Activated CD8-positive, alpha-beta memory T cell treated with anti-CD3 and anti-CD28 coated beads for 4 hours (primary cell): ENCODE measurements at places on chromosomes 6 and 20.

DNA sequence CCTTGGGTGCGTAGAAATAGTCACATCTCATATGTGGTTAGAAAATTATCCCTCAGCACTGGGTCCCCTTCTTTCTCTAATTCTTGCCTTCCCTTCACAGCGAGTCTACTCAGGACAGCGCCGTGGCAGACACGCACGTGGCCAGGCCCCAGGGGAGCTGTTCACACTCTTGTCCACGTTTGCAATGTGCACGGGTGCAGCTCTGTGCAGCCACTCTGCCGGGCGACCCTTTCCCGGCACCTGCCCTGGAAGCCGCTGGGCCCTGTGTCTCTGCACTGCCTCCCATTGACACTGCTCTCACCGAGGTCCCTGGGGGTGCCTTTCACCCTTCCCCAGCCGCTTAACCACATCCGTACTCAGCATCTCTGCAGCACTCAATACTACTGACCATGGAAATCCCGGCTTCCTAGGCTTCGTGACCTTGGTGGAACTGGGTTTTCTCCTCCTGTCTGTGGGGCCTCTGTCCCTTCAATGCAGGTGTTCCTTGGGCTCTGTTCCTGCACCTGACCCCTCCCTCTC, 104.9 kb downstream of the DACT2 start:
- DNase-seq = no peak

GRCh38 chr6:65569505-65569904, 137.5 kb downstream of the EYS start:
- DNase-seq = no peak

DNA sequence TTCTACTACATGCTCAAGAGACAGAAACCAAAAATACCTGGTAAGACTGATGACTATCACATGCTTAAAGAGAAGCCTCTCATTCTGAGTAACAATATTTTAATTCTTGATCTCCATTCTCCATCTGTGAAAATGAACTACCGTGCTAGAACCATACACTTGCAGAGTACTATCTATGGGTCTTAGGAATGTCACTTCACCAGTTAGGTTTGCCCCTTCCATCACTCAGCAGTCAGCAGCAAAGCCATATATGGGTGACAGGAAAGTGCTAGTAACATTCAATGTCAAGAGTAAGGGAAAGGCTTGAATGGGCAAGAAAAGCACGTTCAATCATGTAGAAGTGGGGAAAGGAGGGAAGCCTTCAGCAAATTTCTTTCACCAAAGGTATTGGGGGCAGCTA, 2.3 kb downstream of the DNAAF9 start:
- no peak for DNase-seq

DNA sequence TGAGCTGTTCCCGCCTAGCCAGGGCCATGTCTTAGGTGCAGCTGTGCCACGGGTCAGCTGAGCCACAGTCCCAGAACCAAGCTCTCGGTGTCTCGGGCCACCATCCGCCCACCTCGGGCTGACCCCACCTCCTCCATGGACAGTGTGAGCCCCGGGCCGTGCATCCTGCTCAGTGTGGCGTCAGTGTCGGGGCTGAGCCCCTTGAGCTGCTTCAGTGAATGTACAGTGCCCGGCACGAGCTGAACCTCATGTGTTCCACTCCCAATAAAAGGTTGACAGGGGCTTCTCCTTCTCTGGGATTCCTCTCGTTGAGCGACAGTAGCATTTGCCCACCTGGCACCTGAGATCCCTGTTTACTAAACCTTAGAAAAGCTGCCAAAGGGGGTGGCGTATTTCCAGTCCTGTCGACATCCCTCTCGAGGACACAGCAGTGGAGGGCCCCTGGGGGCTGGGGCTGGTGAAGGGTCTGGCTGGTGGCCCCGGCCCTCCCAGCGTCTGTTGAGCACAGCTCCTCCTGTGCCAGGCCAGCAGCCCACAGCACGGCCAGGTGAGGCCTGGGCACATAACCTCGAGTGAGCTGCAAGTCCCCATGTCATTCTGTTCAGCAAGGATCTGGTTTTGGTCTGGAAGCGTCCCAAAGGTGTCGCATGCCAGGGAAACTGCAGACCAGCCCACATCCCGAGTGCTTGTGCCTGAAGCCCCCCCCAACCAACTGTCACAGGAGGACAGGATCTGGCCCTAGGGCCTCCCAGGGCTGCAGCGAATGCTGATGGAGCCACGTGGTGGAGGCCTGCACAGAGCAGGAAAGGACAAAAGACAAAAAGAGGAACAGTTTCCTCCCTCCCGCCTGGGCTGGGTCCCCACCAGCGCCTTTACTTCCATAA, 21.2 kb upstream of the PYGB start:
- no peak for DNase-seq

- no peak for DNase-seq
Observed at GRCh38 chr6:16199804-16200203, 38.6 kb upstream of the GMPR start.

- DNase-seq = no peak
Observed at GRCh38 chr6:130409418-130410100, 43.7 kb downstream of the TMEM200A start.

DNA sequence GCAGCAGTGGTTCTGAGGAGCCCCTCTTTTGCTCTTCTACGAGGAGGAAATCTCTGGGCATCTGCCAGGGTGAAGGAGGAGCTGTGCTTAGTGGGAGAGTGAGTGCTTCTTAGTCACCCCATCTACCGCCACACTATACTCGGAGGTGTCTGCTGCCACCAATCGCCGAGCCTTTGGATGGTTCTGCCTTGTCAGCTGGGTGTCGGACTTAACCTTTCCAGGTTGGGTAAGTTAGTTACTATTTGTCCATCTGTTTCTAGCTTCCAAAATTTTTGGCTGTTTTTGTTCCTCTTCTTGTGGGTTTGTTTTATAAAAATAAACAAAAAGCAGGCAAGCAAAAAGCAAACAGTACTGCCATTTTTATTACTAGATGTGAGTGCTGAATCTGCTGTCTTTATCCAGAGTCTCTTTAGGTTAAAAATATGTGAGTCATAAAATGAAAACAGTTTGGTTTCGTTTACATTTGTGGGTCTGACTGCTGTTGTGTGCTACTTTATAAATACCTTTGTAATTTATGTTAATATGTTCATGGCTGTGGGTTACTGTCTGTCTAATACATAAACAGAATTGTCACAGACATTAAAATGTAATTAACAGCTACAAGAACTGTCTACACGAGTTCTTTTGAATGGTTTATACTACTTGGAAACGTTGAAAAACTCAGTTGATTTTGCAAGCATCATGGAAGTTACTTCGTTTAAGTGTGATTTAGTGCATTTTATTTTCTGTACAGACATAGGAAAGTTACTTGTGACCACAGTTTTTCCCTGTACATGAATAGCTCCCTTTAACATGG, 89.2 kb downstream of the ARID1B start:
- no peak for DNase-seq

DNA sequence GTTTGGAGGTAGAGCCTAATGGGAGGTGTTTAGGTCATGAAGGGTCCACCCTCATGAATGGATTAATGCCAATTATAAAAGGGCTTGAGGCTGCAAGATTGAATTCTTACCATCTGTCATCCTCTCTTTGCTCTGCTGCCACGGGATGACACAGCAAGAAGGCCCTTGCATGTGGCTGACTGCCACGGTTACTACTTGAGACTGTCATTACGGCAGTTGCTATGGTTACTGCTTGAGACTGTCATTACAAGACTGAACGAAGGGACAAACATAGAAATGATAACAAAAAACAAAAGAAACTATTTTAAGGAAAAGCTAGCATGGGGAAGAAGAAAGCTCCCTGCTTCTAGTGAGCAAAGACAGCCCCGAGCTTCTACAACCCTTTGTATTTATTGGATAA, 715.0 kb downstream of the TFAP2A start:
- DNase-seq = no peak

DNA sequence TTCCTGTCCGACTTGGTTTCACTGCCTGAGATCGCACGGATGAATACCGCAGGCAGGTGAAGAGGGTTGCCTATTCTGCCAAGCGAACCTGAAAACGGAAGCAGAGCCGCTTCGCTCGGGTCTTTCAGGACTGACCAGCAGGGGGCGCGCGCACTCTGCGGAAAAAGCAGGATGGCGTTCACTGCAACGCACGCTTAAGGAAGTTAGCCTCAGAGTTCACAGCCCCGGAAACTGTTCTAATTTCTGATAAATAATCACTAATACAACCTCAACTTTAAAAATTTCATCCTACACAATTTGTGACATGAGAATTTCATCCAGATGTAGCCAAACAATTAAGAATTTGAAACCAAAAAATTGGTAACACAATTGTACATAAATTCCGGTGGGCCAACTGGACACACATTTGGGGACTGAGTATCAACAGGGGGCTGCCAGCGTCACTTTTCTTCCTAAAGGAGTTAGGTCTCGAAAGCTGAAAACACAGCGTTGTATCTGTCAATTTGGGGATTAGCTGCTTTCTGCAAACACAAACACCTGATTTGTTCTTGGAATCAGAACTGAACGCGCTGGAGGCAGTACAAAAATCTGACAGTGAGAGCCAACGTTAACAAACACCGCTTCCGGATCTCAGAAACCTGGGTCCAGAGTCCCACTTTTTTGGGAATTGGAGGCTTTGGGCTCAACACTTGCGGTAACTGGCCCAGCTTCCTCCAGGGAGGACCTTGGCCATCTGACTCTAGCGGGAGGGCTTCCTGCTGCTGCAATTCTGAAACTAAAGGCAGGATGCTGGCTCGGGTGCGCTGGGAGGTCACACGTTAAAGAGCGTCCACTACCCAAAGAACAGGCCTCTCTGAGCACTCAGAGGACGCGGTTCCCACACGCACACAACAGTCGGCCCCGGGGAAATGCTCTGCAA, 8.8 kb downstream of the PXDC1 start:
- DNase-seq = peak; percentile 68

DNA sequence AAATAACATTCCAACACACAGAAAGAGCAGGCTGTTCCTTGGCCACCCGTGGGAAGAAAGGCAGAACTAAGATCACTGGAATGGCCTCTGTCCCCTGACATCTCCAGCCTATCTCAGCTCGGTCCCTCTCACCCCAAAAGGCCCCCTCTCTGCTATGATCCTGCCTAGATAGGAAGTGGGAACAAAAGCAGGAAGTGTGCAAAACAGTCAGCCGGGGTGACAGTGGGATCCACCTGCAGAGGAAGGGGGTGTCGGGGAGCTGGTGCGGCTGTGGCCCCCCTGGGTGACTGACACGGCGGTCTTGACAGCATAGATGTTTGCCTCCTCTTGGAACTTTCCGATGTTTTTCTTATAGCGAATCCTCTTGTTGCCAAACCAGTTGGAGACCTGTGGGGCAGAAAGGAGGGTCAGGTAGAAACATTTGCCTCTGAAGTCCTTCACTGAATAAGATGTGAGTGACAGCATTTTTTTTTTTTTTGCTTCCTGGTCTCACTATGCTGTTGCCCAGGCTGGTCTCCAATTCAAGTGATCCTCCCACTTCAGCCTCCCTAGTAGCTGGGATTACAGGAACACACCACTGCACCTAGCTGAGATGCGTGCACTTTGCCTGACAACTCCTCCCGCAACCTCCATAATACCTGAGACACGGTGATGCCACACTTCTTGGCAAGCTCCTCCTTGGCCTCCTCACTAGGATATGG, 2.8 kb downstream of the PBX2 start:
- no peak for DNase-seq

DNA sequence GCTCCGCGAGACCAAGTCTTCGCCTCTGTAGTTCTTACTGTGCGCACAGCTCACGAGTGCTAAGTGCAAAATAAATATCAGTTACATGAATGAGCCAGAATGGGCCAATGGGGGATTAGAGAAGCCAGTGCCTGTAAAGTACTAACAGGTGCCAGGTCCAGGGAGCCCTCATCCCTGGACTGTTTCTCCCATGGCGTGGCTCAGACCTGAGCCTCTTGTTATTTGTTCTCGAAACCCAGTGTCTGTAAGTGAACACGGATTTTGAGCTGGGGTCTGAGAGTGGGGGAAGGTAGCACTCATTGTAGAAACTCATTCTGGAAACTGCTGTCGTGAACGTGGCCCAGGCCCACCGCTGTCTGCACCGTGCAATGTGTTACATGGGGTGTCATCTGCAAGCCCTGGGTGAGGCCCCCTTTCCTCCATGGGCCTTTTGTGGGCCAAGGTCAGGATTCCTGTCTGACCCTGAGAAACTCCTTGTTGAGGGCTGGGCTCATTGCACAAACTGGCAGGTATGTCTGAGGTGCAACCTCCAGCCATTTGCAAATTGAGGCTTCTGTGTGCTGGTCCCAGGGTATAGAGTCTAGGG, 154.7 kb downstream of the SYCP2 start:
- DNase-seq = no peak

- DNase-seq = no peak
Observed at GRCh38 chr6:125219361-125219895, 65.9 kb downstream of the TPD52L1 start.

GRCh38 chr6:147709396-147710272, 201.1 kb downstream of the SAMD5 start:
- no peak for DNase-seq

DNA sequence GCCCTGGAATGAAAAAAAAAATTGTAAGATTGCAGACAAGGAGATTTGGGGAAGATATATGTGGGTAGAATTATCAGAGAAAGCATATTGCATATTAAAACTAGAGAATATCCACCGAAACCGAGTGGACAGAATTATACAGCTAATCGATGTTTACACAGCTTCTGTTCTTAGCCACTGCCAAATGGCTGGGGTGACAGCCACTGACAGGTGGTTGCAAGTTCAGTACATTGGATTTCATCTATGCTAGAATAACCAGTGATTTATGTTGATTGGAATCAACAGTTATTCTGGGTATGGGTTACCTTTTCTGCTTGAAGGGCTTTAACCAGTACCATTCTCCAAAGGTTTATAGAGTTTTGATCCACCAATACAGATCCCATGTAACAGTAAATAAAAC, 48.4 kb upstream of the THEMIS start:
- no peak for DNase-seq

GRCh38 chr20:34047917-34048316, 54.2 kb downstream of the RALY start:
- DNase-seq = no peak

- DNase-seq = no peak
Observed at GRCh38 chr20:54097236-54097529, 26.8 kb upstream of the BCAS1 start.

DNA sequence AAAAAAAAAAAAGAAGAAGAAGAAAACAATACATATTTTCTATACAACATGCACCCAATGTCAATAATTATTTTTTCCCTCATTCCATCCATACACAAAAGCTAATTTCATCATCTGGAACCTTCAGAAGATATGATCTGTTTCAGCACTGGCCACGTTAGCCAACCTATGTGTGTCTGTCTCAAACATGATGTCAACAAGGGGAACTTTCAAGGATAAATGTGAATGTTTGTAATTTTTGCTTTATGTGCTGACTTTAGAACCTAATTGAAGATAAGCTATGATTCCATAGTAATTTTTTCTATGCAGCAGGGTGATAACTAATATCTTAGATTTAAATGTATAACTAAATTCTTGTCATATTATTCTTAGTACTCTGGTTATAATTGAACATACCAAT, 37.9 kb downstream of the IPCEF1 start:
- no peak for DNase-seq
